AG09309 (cell line): ENCODE measurements at places on chromosomes 13 and 19.

- peak; percentile 79 for DNase-seq
These were observed 14.0 kb upstream of the GJA3 start for GRCh38 chr13:20174656-20175405.

DNA sequence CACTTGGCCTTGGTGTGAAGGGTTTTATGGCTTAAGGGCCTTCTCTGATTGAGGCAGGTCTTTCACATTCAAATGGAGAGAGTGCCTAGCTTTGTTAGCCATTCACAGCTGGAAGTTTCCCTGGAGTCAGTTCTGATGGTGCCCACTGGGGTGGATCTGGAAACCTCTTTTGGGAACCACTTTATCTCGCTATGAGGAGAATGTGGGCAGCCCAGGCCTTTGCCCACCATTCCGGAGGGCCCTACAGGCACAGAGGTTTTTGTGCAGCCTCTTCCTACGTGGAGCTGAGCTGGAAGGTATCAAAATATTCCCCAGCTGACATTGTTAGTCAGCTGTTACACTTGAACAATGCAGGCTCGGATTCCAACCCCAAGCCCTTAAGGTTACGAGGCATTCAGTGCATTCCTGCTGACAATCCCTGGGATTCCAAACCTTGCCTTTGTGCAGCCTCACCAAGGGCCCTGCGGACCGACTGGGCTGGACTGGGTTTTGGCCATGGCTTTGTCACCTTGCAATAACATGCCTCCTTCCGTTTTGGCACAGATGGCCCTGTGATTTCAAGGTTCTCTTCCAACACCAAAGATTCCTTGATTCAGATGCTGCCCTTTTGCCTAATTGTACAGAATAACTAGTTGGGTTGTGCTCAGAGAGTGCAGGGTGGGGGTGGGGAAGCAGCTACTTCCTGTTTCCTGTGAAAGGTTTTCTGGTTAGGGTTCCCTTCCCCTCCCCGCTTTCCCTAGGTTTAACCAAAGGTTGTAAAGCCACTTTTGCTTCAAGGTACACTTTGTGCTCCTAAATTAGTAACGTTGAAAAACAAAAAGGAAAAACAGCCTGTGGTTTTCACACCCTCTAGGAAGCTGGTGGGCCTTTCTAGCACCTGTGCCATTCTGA is 27.0 kb downstream of the SAE1 start:
- DNase-seq = no peak

DNA sequence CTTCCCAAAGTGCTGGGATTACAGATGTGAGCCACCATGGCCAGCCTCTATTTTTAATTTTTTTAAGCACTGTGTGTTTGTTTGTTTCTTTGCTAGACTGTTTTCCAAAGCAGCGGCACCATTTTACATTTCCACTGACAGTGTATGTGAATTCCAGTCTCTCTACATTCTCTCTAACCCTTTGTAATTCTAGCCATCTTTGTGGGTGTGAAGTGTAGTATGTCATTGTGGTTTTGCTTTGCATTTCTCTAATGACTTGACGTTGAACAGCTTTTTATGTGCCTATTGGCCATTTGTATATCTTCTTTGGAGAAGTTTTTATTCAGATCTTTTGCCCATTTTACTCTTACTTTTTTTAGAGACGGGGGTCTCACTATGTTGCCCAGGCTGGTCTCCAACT is 11.6 kb downstream of the PNPLA6 start:
- DNase-seq = no peak

DNA sequence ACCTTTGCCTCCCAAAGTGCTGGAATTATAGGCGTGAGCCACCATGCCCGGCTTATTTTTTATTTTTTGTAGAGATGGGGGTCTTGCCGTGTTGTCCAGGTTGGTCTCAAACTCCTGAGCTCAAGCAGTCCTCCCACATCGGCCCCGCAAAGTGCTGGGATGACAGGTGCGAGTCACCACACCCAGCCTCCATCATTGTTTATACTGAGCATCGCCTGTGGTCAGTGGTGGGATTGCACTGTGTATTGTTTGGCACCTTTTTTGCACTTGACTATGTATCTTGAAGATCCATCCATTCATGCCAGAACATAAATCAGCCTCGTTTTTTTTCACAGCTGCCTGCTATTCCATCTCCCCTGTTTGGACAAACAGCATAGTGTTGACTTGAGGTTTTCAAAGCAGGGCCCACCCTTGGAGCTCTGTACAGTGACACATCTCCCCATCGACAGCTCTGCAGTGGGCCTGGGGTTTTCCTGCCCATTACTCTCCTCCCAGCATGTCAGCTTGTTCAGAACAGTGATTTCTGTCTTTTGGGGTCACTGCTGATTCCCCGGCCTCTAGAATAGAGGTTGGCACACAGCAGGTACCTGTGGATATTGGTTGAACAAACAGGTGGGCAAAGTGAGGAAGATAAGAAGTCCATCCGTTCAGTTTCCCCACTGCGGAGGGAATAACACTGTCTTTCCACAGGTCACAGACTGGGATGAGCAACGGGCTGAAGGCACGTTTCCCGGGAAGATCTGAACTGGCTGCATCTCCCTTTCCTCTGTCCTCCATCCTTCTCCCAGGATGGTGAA is 8.2 kb upstream of the UPK1A start:
- DNase-seq = no peak

GRCh38 chr19:447816-448560 is 12.8 kb downstream of the SHC2 start:
- DNase-seq = no peak

DNA sequence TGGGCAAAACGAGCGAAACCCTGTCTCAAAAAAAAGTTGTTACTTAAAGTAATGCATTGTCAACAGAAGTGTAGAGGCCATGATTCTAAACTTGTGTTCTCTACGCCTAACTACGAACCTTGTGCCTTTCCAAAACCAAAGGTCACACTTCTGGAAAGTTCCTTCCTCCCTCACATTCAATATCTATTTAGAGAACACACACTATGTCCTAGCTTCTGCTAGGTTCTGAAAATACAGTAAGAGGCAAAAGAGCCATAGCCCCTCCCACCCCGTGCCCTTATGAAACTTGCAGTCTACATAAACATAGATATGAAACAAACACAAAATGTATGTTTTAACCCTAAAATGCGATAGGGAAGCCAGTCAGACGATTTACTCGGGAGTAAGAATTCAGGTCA is 36.4 kb downstream of the RNF6 start:
- DNase-seq = no peak

DNA sequence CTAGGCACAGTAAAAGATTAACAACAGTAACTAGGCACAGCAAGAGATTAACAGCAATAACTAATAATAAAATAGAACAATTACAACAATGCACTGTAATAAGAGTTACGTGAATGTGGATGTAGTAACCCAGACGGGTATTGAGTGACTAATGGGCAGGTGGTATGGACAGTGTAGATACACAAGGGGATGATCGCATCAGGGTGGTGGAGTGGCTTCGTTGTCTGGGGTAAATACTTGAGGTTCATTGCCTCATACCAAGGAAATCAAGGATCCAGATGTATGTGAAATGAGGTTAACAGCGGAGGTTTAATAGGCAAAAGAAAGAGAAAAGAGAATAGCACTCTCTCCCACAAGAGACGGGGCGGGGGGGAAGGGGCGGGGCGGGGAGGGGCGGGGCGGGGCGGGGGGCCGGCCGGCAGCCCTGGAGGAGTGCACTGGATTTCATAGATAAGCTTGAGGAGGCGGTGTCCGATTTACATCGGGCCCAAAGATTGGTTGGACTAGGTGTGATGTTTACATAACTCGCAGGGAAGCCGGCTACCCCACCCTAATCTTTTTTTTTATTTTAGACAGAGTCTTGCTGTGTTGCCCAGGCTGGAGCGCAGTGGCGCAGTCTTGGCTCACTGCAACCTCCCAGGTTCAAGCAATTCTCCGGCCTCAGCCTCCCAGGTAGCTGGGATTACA is 106.3 kb downstream of the KCTD15 start:
- DNase-seq = no peak

DNA sequence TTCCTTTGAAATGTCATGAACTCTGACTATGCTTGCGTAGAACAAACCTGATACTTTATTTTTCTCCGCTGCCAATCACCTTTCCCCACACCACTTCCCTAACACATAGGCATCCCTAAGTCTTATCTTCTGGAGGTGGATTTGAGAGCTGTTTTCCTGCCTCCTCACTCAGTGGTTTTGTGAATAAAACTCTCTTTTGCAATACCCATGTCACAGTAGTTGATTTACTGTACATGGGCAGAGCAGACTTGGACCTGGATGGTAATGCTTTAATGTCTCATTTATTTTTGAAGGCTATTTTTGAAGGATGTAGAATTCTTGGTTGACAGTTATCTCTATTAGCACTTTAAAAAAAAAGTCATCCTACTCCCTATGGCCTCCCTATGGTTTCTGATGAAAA is 881.8 kb downstream of the SLITRK5 start:
- DNase-seq = no peak

GRCh38 chr19:29212356-29212647 is 649 bp downstream of the UQCRFS1 start:
- no peak for DNase-seq

- no peak for DNase-seq
These were observed 1230.1 kb upstream of the SLC10A2 start for GRCh38 chr13:104296286-104296685.

GRCh38 chr19:2360833-2361232 is 768 bp downstream of the TMPRSS9 start:
- no peak for DNase-seq

- no peak for DNase-seq
These were observed 46.1 kb downstream of the FLT1 start for GRCh38 chr13:28448651-28449358.

GRCh38 chr19:28208745-28209144 is 1004.2 kb downstream of the UQCRFS1 start:
- no peak for DNase-seq

- DNase-seq = no peak
These were observed 7.3 kb upstream of the F7 start for GRCh38 chr13:113098162-113098732.

DNA sequence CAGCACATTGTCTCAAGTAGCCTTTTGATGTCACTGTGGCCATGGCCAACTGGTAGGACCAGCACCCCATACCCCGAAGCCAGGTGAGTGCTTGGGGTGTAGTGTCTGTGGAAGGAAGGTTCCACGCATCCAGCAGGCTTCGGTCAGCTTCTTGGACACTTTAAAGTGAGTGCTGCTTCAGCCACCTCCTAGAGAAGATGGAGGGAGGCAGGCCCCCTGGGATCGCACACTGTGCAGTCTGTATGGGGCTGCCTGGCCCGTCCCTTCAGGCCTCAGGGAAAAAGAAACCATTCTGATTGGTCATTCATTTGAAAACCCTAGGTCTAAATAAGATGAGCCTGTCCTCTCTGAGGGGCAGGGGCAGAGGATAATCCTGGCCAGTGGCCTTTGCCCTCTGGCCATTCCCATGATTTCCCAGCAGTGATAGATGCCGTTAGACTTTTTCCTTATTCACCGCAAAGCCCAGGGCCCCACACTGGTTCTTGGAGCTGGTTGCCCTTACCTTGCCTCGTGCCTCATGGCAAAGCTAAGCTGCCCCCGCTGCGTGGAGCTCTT is 30.7 kb downstream of the GATAD2A start:
- no peak for DNase-seq

- no peak for DNase-seq
These were observed 10.1 kb upstream of the ZNF554 start for GRCh38 chr19:2809387-2810140.

DNA sequence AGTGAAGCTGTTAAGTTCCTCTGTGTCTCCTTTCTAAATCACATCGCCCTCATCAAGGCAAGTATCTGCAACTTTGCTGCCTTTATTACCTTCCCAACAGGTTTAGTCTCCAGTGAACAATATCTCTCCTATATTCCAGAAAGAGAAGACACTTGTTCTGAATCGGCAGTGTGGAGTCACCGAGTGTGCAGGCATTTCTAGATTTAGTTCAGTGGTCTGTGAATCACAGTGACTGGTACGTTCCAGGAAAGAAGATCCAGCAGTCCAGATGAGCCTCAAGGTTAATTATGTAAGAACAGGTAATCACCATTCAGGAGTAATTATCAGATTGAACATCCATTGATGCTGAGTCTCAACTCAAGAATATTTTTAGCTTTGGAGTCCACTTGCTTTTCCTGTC is 497.0 kb downstream of the FOXO1 start:
- DNase-seq = no peak

DNA sequence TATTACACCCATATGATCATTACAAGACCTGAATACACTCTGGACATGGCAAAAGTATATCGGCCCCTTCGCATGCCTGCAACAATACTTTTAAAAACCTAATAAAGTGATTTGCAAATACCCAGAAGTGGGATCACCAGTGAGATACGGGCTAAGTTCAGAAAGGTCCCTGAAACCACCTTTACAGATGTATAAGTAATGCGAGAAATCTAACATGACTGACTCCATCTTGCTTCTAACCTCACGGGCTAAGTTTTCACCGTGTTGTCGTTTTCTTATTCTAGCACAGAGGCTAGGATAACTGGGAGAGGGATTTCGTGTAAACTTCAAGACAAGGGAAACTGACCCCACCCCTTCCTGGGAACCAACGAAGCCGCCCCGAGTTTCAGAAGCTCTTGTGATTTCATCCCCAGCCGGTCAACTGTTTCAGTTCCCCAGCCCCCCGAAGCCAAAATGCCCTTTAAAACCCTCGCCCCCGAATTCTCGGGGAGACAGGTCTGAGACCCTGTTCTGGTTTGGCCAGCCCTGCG is 703 bp downstream of the NEK3 start:
- DNase-seq = no peak

- DNase-seq = no peak
These were observed 52.2 kb downstream of the RFC3 start for GRCh38 chr13:33870046-33870668.
